ENCODE measurements at places on chromosomes 6 and 20.

- DNase-seq, result no peak
These were observed 210.5 kb downstream of the FARS2 start for GRCh38 chr6:5471637-5472398.

GRCh38 chr6:105109955-105110895 lies 69.6 kb downstream of the POPDC3 start:
- no peak for DNase-seq

GRCh38 chr20:43982016-43982415 lies 67.4 kb downstream of the TOX2 start:
- DNase-seq, result no peak

DNA sequence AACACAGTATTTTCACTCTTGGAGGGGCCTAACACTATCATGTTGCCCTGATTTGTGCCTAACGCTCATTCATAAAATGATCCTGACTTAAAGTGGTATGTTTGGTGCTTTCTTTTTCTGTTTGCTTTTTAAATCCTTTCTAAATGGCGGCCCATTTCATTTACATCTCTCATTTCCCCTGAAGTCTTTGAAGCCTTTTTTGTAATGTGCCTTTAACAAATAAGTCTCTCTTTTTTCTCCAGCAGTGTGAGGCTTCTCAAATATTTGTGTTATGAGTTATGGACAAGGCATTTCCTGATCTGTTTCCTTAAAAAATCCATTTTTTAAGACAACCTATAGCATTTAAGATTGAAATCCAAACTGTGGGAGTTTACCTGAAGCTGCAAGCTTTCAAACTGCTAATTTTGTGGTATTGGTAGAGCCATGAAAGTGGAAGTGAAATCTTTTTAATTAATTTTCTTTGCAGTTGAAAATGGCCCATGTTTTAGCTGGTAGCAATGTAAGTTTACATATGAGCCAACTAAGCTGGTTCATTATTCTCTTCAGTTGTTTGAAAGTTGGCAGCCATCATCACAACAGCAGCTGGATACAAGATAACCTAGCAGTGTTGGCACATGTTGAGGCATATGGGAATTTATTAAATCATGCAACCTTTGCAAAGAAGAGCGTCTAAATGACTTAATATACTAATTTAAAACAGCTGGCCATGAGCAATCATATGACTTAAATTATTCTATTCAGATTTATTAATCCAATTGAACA lies 469.7 kb downstream of the CDKAL1 start:
- DNase-seq, result no peak

DNA sequence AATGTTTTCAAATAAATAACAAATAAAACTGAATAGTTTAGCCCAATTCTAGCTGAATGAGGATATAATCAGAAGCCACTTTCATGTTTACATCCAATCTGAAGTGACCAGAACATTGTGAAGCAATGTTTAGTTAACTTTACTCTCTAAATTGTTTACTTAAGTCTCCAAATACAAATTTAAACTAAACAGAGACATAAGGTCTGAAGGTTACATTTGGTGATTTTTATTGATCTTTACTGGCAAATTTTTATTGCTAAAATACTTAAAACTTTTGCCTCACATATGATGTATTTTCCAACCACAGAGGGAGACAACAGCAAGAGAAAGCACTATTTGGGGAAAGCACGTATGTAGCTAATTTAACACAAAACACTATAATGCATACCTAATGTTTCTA lies 106.8 kb upstream of the THEMIS start:
- DNase-seq, result no peak

- no peak for DNase-seq
These were observed 236.7 kb downstream of the CDC5L start for GRCh38 chr6:44624226-44624625.

DNA sequence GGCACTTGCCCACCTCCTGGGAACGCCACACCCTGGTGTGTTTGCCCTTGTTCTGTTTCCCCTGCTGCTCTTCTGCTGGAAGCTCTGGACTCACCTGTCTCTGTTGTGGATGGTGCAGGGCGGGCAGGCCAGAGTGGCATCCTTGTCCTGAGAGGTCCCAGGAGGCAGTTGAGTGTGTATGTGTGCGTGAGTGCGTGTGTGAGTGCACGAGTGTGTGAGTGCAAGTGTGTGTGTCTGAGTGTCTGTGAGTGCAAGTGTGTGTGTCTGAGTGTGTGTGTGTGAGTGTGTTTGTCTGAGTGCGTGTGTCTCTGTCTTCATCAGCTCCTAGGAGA lies 12.2 kb downstream of the IGF2R start:
- DNase-seq, result no peak

DNA sequence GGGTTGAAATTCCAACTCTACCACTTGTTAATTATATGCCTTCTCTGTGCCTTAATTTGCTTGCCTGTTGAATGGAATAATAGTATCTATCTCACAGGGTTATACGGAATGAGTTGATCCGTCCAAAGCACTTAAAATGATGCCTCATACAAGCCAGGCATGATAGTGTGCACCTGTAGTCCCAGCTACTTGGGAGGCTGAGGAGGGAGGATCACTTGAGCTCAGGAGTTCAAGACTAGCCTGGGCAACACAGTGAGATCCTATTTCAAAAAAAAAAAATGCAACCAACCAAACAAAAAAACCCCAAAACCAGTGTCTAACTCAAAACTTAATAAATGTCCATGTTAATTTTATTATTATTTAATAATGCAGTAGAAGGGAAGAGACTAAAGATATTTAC lies 35.3 kb downstream of the SAMHD1 start:
- no peak for DNase-seq

GRCh38 chr6:47352966-47353365 lies 43.3 kb upstream of the TNFRSF21 start:
- no peak for DNase-seq

- no peak for DNase-seq
These were observed 107.9 kb downstream of the DCDC2 start for GRCh38 chr6:24249926-24250325.

DNA sequence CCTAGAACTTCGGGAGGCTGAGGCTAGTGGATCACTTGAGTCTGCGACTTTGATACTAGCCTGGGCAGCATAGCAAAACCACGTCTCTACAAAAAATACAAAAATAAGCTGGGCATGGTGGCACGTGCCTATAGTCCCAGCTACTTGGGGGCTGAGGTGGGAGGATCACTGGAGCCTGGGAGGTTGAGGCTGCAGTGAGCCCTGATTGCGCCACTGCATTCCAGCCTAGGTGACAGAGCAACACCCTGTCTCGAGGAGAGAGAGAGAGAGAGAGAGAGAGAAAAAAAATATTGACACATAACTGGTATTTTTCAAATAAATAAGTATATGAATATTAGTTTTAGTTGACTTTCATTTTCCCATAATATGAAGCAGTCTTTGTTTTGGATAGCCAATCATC lies 222.2 kb downstream of the BTBD9 start:
- no peak for DNase-seq

- DNase-seq, result no peak
These were observed 46.6 kb upstream of the RNF24 start for GRCh38 chr20:4061987-4062386.

- DNase-seq, result no peak
These were observed 7.2 kb upstream of the FAM50B start for GRCh38 chr6:3841711-3842565.

- DNase-seq, result no peak
These were observed 7.3 kb downstream of the STK38 start for GRCh38 chr6:36539814-36540568.

DNA sequence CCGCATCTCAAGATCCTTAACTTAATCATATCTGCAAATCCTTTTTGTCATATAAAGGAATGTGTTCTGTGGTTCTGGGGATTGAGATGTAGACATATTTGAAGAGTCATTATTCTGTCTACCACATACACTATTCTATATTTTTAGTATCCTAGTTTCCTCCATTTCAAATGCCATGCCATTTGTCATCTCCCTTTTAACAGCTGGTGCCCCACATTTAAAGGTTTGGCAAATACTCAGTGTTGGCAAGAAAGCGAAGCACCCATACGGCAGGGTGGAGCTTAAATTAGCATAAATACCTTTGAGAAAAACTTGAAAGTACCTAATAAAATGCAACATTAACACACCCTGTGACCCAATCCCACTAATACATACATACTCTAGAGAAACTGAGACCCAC lies 31.7 kb downstream of the PAK5 start:
- DNase-seq, result no peak

- no peak for DNase-seq
These were observed 25.1 kb downstream of the KIF16B start for GRCh38 chr20:16548068-16548672.

GRCh38 chr20:53903652-53903987 lies 166.8 kb downstream of the BCAS1 start:
- DNase-seq, result peak; percentile 69

DNA sequence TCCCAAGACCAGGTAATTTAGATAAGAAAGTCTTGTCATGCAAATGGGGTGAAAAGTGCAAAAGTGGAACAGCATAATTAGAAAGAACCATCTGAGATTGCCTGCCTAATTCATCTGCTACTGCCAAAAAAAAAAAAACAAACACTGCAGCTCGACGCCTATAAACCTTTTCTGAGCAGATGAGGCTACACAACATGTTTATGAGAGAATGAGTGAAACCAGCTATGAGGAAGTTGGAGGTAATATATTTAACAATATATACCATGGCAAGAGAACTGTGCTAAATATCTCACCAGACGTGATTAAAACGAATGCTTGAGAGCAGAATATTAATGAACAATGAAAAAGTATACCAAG lies 50.0 kb downstream of the LAMA4 start:
- DNase-seq, result no peak

GRCh38 chr6:121086876-121087275 lies 247.4 kb downstream of the TBC1D32 start:
- no peak for DNase-seq

DNA sequence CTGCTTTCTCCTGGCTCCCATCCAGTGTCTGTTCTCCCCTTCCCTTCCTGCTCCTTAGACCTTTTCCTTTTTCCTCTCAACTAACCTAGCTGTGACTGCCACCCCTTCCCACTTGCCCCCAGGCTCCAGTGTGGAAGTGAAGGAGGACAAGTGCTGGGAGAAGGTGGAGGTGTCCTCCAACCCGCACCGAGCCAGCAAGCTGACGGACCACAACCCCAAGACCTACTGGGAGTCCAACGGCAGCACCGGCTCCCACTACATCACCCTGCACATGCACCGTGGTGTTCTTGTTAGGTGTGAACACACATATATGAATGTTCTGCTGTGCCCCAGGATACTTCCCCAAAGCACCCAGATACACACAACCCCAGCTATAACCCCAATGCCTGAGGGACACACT lies 18.5 kb downstream of the CUL9 start:
- DNase-seq, result no peak

GRCh38 chr6:87494761-87495422 lies 22.1 kb downstream of the SLC35A1 start:
- no peak for DNase-seq

DNA sequence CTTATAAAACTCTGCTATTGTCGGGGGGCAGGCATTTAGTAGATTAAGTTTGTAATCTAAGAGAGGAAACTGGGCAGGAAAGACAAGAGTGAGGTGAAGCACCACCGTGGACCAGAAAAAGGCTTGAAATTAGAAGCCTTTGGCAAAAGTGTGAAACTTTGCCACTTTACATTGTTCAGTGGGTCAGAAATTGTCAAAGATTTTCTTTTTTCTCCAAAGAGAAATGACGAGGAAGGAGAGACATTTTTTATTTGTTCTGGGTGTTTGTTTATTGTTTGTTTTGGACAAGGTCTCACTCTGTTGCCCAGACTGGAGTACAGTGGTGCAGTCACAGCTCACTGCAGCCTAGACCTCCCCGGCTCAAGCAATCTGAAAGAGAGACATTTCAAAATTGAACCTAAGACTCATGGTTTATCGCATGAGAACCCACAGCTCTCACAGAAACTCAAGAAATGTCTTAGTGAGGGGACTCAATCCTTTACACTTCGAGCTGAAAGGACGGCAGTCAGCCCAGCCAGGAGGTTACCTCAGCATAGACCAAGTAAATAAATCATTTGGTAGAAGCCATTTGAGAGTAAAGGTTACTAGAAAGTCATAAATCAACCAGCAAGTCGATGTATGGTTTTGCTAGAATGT lies 262.8 kb upstream of the TAB2 start:
- DNase-seq, result no peak

- no peak for DNase-seq
These were observed 217.2 kb upstream of the FOXA2 start for GRCh38 chr20:22801528-22801927.

DNA sequence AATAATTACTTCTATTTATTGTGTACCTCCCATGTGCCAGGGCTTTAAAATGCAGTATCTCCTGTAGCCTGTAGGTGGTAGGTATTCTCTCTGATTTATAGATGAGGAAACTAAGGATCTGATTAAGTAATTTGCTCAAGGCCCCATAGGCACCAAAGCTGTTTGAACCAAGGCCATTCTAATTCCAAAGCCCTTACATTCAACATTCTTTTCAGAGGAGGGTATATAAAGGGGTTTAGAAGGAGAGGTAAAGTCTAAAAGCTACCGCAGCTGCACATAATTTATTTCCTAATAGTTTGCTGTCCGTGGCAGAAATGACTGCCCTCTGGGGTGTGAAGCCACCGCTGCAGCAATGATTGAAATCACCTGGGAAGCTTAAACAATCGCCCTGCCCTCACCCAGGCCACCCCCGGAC lies 95.0 kb upstream of the FAM8A1 start:
- DNase-seq, result no peak

GRCh38 chr20:1901704-1902103 lies 6.5 kb downstream of the SIRPA start:
- no peak for DNase-seq

DNA sequence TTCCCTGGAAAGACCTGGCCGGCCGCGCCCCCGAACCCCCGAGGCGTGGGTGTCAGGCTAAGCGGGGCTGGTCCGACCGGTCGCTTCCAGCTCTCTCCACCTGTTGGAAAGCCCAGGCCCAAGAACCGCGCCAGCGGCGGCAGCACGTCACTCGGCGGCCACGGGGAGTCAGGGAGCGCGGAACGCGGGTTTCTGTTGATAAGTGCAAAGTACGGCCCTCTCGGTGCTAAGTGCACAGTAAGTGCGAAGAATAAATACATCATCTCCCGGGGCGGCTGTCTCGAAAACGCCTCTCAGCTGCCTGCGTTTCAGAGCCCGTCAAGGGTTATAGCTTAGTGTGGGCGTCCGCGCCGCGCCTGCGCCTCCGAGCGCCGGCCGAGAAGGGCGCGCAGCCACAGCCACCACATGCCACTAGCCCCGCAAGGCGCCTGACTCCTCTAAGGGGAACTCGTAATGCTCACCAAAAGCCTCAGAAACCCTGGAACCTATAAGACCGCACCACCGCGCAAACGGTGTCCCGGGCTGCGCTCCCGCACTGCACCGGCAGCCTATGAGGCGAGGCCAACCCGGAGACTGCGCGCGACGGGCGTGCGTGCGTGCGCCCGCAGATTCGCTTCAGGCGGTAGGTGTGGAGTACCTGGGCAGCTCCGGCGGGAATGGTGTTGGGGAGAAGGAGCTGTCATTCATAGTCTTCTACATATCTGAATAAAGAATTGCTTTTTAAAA lies 9.2 kb upstream of the TBX18 start:
- DNase-seq, result peak; percentile 11
